Stimulated activated CD4-positive, alpha-beta T cell treated with anti-CD3 and anti-CD28 coated beads, Interleukin-1b, Interleukin-23, amount 100 ng/mL, for 24 hours (primary cell): ENCODE measurements at places on chromosomes 7 and 10.
A peak's percentile ranks its signal among the peaks of the same experiment; 100 is the strongest.

DNA sequence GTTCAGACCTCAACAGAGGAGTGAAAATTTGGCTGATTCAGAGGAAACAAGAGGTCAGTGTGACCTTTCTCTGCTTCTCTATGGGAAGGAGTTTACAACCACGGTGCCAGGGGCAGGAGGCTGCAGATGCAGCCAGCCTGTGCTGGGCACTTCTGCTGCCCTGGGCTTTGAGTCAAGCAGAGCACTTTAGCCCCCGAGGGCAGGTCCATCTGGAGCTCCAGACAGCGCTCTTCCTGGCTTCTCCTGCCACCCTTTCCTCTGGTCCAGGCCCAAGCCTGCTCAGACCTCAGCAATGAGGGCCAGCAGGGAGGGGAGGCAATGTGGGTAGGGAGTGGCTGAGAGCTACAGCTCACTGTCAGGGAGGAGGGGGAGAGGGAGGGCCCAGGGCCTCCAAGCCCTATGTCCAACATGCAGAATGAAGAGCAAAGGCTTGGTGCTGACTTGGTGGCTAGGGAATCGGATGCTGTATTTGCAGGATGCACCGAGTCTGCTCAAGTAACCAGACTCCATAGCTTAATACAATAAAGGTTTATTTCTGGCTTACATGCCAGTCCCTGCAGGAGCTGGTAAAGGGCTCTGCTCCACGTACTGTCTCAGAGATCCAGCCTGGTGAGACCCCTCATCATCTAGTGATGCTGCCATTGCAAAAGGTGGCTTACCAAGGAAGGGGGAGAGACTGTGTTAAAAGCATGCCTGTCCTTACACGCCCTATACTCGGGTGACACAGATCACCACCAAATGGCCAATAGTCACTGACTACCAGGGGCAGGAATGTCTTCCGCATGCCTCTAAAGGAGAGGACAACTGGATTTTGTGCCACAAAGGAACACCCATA lies 481.6 kb downstream of the RPS24 start:
- DNase-seq, result no peak

- DNase-seq, result no peak
Measured at GRCh38 chr7:128115821-128116723, 84.8 kb upstream of the LRRC4 start.

GRCh38 chr7:3821488-3821887 lies 520.4 kb downstream of the SDK1 start:
- no peak for DNase-seq

GRCh38 chr10:99296605-99297004 lies 32.6 kb upstream of the CNNM1 start:
- DNase-seq, result no peak

GRCh38 chr7:99699946-99700345 lies 20.1 kb upstream of the CYP3A5 start:
- no peak for DNase-seq

GRCh38 chr7:45869426-45869825 lies 3.5 kb downstream of the CCDC201 start:
- no peak for DNase-seq

DNA sequence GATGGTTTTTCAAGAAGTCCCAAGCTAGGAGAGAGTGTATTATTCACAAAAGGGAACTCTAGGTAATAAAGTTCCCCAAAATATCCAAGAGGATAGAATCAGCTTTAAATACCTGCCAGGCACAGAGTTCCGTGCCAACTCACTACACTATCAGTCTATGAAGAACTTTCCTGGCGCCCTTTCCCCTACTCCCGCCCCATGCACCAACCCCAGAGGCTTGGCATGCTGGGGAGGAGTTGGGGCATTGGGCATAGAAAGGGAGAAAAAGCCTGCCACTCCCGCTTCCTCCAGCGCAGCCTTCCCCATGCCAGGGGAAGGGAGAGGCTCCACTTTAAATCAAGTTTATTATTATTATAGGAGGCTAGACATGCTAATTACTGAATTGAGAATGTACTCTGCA lies 54.9 kb downstream of the ZNF800 start:
- no peak for DNase-seq

- DNase-seq, result no peak
Measured at GRCh38 chr7:120207037-120207436, 65.9 kb upstream of the KCND2 start.

DNA sequence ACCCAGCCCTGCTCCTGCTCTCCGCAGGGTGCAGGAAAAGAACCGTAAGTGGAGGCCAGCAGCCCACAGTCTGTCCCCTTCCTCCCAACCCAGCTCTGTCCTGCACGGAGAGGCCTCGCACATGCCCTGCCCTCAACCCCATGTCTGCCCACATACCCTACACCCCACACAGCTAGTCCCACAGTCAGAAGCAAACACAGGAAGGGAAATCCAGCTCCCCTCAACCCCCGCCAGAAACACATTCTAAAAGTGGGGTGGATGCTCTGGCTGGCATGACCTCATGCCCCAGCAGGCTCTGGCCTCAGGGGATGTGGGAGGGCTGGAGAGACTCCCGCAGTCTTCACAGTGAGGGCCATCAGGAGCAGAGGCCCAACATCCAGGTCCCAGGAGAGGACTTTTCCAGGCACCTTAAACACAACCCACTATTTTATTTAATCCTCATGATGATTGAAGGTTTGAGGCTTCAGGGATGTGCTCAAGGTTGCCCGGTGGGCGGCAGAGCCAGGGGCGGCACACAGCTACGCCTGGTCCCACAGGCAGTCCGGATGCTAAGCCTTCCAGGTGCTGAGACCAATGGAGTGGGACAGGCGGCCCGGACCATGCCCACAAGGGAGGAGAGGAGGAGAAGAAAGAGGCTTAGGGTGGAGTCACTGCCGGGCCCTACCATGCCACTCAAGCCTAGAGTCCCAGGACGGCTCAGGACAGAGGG lies 29.9 kb downstream of the CALML5 start:
- DNase-seq, result no peak

DNA sequence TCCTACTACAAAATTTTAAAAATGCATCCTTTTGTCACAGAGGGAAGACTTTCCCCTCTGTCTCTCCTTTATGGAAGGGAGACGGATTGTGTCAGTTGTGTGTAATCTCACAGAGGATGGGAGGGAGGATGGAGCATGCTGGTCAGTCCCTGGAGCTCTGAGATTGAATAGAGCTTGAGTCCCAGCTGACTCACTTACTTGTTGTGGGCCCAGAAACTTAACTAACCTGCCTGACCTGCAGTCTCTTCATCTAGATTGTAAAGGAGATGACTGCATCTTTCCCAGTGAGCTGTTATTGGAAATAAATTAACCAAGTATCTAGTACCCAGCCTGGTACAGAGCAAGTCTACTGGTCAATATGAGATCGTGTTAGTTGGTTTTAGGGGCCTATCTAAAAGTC lies 77.9 kb upstream of the ADO start:
- no peak for DNase-seq

DNA sequence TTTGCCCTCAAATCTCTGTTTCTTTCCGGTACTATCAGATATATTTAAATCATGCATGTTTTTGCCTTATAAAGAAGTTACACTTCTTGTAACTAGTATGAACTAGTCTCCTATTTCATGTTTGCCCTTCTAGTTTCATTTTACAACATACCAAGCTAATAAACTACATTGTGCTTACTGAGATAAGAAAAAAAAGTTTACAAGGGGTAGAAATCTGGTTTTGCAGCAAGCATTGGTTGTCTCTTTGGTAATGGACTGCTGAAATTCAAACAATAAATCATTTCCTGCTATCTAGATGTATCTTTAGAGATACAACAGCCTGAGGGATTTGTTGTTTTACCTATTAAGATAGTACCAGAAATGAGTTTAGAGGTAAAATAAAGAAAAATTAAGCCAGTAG lies 18.8 kb downstream of the PTTG1IP2 start:
- DNase-seq, result no peak

DNA sequence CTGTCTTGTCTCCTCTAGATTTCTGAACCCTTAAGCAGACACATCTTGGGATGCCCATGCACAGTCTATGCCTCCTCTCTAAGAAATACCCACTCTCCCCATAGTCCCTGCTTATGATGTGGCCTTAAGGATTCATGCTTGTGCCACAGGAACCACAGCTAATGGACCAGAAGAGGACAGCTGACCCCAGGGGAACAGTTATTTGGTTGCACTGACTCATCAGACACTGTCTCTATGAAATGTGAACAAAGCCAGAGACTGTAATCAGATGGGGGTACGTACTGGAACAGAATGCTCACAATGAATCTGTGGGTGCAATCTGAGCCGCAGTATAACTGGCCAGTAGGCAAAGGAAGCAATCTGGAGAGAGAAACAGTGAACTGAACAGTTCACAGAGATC lies 121.9 kb downstream of the USP6NL start:
- DNase-seq, result no peak

DNA sequence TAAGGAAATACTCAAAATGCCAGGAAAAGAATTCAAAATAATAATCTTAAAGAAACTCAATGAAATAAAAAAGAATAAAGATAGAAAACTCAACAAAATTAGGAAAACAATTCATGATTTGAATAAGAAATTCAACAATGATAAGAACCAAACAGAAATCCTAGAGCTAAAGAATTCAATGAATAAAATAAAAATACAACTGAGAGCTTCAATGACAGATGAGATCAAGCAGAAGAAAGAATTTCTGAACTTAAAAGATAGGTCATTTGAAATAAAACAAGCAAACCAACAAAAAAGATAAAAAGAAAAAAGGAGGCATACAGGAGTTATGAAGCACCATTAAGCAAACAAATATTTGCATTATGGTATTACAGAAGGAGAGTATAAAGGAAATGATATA lies 5.6 kb upstream of the AKR1B1 start:
- no peak for DNase-seq

DNA sequence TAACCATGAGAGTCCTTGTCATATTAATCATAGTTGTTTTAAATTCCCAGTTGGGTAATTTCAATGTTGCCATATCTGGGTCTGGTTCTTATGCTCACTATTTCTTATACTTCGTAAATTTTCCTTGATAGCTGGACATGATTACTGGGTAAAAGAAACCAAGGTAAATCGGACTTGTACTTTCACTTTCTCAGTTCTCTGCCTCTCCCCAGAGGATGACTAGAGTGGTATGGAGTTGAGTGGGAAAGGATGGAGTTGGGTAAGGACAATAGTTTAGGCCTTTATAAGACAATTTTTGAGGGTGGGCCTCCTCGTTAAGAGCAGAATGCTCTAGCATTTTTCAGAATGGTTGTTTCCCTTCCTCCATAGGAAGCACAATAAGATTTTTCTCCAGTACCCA lies 106.1 kb downstream of the CRPPA start:
- no peak for DNase-seq

- no peak for DNase-seq
Measured at GRCh38 chr7:80347173-80347572, 164.7 kb downstream of the GNAT3 start.

GRCh38 chr7:14761510-14762296 lies 140.8 kb downstream of the DGKB start:
- DNase-seq, result no peak

- DNase-seq, result no peak
Measured at GRCh38 chr10:14608381-14609001, 166.2 kb downstream of the FAM107B start.

DNA sequence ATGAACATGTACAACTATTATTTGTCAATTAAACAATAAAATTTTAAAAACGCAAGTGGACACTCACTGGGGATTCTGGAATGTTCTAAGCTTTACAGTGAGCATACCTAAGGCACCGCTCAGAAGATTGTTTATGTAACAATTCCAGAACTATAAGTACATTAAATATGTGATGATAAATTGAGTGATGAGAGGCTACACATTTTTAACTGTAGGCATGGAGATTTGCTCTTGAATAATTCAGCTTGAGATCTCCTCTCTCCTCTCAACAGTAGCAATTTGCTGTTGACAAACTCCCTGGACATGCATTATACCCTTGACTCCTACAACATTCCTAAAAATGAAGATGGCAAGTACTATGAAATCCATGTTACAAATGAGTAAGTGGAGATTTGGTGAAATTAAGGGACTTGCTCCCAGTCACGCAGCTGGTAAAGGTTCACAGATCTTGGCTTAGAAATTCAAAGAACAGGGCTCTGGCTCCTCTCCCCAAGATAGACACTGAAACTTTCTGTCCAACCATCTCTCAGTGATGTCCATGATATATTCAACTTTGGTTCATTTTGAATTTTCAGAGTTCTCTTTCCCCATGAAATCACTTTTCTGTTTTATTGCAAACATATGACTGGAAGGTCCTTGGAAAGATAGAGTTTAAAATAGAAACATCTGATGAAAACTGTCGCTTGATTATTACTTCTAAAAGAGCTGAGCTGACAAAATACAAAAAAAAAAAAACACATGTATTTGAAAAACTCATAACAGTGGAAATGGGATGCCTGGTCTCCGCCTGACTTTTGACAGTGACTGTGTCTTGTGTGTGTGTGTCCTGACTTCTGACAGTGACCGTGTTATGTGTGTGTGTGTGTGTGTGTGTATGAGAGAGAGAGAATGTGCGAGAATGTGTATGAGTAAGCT lies 488.3 kb downstream of the TNS3 start:
- DNase-seq, result no peak

- no peak for DNase-seq
Measured at GRCh38 chr7:52143219-52143618, 826.6 kb upstream of the COBL start.

DNA sequence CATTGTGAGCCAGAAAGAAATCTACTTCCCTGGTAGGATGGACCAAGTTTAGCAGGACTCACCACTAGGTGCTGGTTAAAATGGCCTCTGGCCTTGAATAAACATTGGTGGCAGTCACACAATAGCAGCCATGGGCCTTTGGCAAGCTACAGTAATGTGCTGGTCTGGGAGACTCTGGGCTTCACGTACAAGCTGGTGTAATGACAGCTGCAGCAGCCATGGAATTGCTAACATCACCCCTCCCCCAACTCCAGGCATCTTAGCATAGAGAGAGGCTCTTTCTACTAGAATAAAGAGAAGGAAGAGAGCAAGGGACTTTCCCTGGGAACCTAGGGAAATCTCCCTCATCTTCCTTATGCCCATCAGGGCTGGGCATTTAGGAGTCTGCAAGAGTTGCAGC lies 205.1 kb upstream of the SEMA3A start:
- no peak for DNase-seq

GRCh38 chr7:4613846-4614548 lies 68.1 kb upstream of the FOXK1 start:
- no peak for DNase-seq

- DNase-seq, result peak; percentile 80
Measured at GRCh38 chr10:133258818-133259601, 17.7 kb downstream of the ADAM8 start.

GRCh38 chr7:128167042-128167701 lies 73.9 kb upstream of the LEP start:
- no peak for DNase-seq

DNA sequence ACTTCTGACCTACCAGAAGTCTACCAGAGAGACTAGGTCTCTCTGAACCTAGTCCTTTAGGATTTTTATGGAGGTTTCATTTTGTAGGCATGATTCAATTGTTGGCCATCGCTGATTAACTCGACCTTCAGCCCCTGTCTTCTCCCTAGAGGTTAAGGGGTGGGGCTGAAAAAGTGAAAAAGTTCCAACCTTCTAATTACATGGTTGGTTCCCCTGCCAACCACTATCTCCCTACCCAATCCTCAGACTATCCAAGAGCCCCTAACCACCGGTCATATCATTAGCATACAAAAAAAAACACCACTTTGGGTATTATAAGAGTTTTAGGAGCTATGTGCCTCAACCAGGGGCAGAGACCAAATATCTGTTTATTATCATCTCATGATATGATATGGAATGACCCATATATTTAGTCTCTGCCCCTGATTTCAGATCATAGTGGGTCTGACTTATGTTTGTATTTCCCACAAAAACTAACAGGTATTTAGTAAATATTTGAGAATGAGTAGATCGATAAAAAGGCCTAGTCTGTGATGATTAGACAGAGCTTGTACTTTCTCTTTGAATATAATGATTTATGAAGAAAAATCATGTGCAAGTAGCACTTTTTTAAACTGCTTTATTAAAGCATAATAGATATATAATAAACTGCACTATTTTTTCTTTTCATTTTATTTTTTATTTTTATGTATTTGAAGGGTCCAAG lies 35.8 kb downstream of the DNAJC9 start:
- no peak for DNase-seq
